ENCODE measurements at places on chromosomes 7 and 10. TPM values are rescaled to one million over a fixed set of nuclear protein-coding genes. Genes with fewer than 3 reads are reported as not detected.

The ZNF853 gene
- total RNA-seq, result 8.1 TPM

The CALML3 gene
- total RNA-seq, result not detected

The OR2A42 gene
- total RNA-seq, result not detected

The RP9 gene
- 9.4 TPM for total RNA-seq

The CARD11 gene
- 0.86 TPM for total RNA-seq

The TM9SF3 gene
- 137 TPM for total RNA-seq

The OR2F2 gene
- not detected for total RNA-seq

The CBX3 gene
- total RNA-seq, result 94.8 TPM

The FZD8 gene
- total RNA-seq, result 16.1 TPM

The DMBT1 gene
- total RNA-seq, result not detected

The CFAP43 gene
- total RNA-seq, result 0.24 TPM

The SFRP4 gene
- total RNA-seq, result 197 TPM

The NPFFR1 gene
- total RNA-seq, result not detected

The CNTNAP2 gene
- not detected for total RNA-seq

The NAT16 gene
- not detected for total RNA-seq

The TSPAN14 gene
- total RNA-seq, result 57.4 TPM

The SYPL1 gene
- total RNA-seq, result 89.8 TPM

The ABCB1 gene
- 4.1 TPM for total RNA-seq

The TAF5 gene
- total RNA-seq, result 2.4 TPM

The BRI3 gene
- 193 TPM for total RNA-seq

The CASP7 gene
- 20.1 TPM for total RNA-seq

The ARPC1A gene
- 85.5 TPM for total RNA-seq

The ALOX5 gene
- total RNA-seq, result 46.5 TPM

The KAZALD1 gene
- total RNA-seq, result 9.3 TPM

The ETV1 gene
- total RNA-seq, result 9.2 TPM

The DDC gene
- not detected for total RNA-seq

The AGK gene
- total RNA-seq, result 21.2 TPM

The LRMDA gene
- 18.0 TPM for total RNA-seq

The RADIL gene
- 4.3 TPM for total RNA-seq

The ZNF438 gene
- 13.9 TPM for total RNA-seq

The MMP21 gene
- total RNA-seq, result 0.38 TPM

The AUTS2 gene
- total RNA-seq, result 52.9 TPM

The JCAD gene
- 94.8 TPM for total RNA-seq

The LBX1 gene
- not detected for total RNA-seq

The NPTX2 gene
- total RNA-seq, result 1.8 TPM

All from posterior vena cava (tissue), 2 donors.